ENCODE measurements at places on chromosomes 4 and X. TPM values are rescaled to one million over a fixed set of nuclear protein-coding genes. Genes with fewer than 3 reads are reported as not detected.

DNA sequence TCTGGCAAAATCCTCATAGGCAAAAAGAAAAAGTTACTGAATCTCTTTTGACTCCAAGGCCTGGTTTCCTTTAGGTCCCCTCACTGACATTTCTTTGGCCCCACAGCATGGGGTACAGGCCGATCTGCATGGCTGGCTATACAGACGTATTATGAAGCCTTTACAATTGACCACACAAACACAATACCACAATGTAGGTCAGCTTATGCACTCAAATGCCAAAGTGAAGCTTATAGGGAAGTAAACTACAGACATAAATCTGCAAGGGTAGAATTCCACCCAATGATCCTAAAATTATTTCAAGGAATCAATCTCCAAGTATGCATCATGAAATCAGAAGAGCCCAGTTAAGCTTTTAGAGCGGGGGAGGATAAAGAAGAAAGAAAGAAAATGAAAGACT lies 20.7 kb downstream of the STX18 start:
- H3K4me3 ChIP-seq = no peak overlapping the region
- peaks cover 21% of the 10 kb centered on the region for H3K4me1 ChIP-seq
- H3K36me3 ChIP-seq = peaks cover 2% of the 10 kb centered on the region
- H3K27me3 ChIP-seq = no peaks in the 10 kb centered on the region

DNA sequence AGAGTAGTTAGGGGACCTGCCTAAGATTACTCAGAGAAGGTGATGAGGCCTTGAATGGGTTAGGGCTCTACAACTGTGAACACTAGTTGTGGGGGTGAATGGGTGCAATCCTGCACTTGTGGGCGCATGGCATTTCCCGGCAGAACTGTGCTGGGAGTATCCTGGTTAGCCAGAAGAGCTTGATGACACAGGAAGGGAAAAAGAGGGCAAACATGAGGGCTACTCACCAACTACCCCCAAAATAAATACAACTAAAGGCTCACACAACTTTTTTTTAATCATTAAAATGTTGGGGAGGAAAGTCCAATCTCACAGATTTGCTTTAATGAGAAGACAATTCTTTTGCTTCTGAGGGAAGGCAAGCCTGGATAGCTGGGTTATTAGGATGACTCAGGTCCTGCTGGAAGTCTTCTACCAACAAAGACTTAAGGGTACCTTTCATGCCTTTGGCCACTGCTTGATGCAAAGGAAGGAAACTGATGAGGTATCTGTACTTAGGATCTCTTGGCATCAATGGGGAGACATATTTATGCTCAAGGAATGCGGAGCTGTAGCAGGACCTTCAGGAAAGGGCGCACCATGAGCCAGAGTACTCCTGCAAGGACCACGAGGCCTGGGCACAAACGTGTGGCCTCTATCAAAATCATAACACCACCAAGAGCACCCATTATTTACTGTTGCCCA lies 2.6 kb downstream of the PHKA2 start:
- H3K27ac ChIP-seq = no peak overlapping the region
- no peaks in the 10 kb centered on the region for H3K36me3 ChIP-seq
- no peak overlapping the region for H3K4me3 ChIP-seq
- peaks cover 24% of the 10 kb centered on the region for H3K4me1 ChIP-seq
- H3K27me3 ChIP-seq = no peaks in the 10 kb centered on the region

- H3K4me1 ChIP-seq = no peaks in the 10 kb centered on the region
- no peak overlapping the region for H3K4me3 ChIP-seq
- H3K27me3 ChIP-seq = peaks cover 2% of the 10 kb centered on the region
- H3K36me3 ChIP-seq = no peaks in the 10 kb centered on the region
- DNase-seq = no peak
Measured at GRCh38 chr4:71765821-71766383, 18.0 kb downstream of the GC start.

DNA sequence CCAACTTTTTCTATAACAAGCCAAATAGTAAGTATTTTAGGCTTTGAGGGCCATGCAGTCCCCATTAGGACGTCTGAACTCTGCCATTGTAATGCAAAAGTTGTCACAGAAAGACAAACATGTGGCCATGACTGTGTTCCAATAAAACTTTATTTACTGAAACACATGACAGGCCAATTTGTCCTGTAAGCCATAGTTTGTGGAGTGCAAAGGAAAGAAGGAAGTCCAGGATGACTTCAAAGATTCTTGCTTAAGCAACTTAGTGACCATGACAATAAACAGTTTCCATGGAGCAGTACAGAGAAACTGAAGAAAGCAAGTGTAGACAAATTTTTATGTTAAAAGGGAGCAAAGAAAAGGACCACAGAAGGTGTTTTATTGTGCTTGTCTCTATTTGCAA lies 35.0 kb upstream of the MYOZ2 start:
- H3K4me1 ChIP-seq = peaks cover 2% of the 10 kb centered on the region
- peaks cover under 1% of the 10 kb centered on the region for H3K27me3 ChIP-seq
- H3K36me3 ChIP-seq = no peaks in the 10 kb centered on the region
- H3K27ac ChIP-seq = no peak overlapping the region
- H3K4me3 ChIP-seq = no peak overlapping the region

DNA sequence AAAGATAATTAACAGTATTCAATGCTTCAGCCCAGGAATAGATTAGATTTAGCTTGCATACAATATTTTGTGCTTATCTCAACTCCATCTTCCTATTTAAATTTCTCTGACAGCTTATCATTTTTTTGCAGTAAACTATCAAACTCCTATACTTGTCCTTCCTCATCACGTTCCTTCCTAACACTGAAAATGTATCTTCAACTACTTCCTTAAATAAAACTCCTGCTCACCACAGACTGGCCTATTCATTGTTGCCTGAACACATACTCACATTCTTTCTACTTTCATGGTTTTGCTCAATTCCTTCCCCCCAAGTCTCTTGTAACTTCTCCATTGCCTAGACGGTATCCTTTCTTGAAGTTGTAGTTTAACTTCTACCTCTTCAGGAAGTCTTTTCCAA lies 28.5 kb upstream of the PTPN13 start:
- no peak overlapping the region for H3K27ac ChIP-seq
- H3K27me3 ChIP-seq = peaks cover 4% of the 10 kb centered on the region
- no peaks in the 10 kb centered on the region for H3K36me3 ChIP-seq
- H3K4me1 ChIP-seq = peaks cover 8% of the 10 kb centered on the region
- no peak for DNase-seq

DNA sequence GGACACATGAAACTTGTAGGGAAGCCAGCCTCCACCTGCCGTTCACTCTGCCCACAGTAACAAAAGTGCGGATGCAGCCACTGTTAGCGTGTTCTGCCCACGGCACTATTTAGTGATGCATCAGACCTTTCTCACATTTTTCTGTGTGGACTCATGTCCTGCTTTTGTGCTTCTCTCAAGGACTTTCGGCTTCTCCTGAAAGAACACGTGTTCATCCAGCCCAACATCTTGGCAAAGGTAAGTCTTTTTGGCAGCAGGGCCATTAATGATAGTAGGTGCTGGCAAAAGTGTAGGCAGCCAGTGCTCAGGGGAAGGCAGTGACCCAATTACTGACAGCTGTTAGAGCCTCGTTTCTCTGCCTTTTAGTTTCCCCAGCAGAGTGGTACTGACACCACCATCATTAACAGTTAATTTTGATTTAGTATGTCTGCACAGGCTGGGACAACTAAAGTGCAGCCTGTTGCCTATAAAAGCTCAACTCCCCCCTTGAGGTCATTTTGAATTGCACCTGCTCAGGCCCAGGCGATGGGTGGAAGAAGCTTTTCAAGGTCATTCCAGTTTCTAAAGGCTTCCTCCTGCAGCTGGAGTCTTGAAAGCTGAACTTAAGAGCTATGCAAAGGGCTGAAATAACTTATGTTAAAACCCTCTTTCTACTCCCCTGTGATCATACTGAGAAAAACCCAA lies 54.5 kb upstream of the HPSE start:
- DNase-seq = no peak
- H3K36me3 ChIP-seq = no peaks in the 10 kb centered on the region
- peaks cover 2% of the 10 kb centered on the region for H3K27me3 ChIP-seq
- H3K27ac ChIP-seq = no peak overlapping the region
- H3K4me1 ChIP-seq = peaks cover 16% of the 10 kb centered on the region
- no peak overlapping the region for H3K4me3 ChIP-seq

TMPRSS11F gene
- not detected for total RNA-seq

NOX1 gene
- not detected for total RNA-seq

DUX4 gene
- total RNA-seq = not detected

- no peak overlapping the region for H3K4me3 ChIP-seq
- H3K27ac ChIP-seq = no peak overlapping the region
- DNase-seq = no peak
- H3K27me3 ChIP-seq = no peaks in the 10 kb centered on the region
- no peaks in the 10 kb centered on the region for H3K36me3 ChIP-seq
- no peaks in the 10 kb centered on the region for H3K4me1 ChIP-seq
Measured at GRCh38 chr4:30837131-30837539, 117.0 kb downstream of the PCDH7 start.

GRCh38 chr4:150049682-150050081 lies 28.6 kb upstream of the DCLK2 start:
- no peaks in the 10 kb centered on the region for H3K36me3 ChIP-seq
- H3K27me3 ChIP-seq = peaks cover 1% of the 10 kb centered on the region
- H3K27ac ChIP-seq = no peak overlapping the region
- no peak overlapping the region for H3K4me3 ChIP-seq
- no peaks in the 10 kb centered on the region for H3K4me1 ChIP-seq

- no peaks in the 10 kb centered on the region for H3K4me1 ChIP-seq
- DNase-seq = no peak
- no peak overlapping the region for H3K27ac ChIP-seq
- no peak overlapping the region for H3K4me3 ChIP-seq
- no peaks in the 10 kb centered on the region for H3K27me3 ChIP-seq
Measured at GRCh38 chr4:182697094-182697493, 220.1 kb downstream of the DCTD start.

NR3C2 gene
- 5.0 TPM for total RNA-seq

GRCh38 chr4:128558896-128559679 lies 250.4 kb upstream of the JADE1 start:
- no peak for DNase-seq
- H3K4me1 ChIP-seq = peaks cover 3% of the 10 kb centered on the region
- no peaks in the 10 kb centered on the region for H3K36me3 ChIP-seq
- no peak overlapping the region for H3K27ac ChIP-seq

DMRTC1 gene
- not detected for total RNA-seq

TBC1D8B gene
- 1.5 TPM for total RNA-seq

NRK gene
- total RNA-seq = not detected

DNA sequence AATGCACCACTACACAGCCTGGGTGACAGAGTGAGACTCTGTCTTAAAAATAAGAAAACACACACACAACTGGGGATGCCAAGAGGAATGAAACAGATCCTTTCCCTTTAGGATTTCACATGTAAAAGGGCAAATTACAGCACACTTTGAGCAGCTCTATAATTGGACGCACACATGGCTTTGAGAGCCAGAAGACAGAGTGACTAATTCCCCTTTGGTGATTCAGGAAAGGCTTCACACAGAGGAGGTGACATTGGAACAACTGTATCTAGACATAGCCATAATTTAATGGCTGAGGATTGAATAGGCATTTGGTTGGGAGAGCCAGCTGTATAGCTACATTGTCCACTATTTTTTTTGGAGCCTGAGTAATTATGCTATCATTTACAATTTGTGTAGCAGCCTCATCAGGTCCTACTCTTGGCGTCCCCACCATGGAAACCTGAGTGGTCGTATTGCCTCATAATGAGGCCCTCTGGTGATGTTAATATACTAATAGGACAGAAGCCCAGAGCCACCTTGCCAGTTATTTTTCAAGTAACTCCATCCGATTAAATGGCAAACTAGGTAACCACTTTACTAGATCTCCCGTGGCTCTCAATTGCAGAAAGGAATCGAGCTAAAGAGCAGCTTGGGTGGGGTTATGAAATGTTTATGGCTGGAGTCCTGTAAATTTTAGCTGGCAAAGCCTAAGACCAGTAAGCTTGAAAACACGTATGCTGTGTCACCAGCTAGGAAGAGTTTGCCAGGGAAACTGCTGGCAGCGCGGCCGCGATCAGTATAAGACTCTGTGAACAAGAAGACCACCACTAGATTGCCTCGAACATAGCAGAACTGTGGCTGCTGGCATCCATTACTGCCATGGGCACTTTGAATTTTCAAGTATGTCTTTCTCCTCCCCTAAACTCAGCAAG lies 8.5 kb upstream of the PPEF1 start:
- H3K36me3 ChIP-seq = no peaks in the 10 kb centered on the region
- no peak overlapping the region for H3K4me3 ChIP-seq
- H3K27me3 ChIP-seq = no peaks in the 10 kb centered on the region
- DNase-seq = no peak
- no peak overlapping the region for H3K27ac ChIP-seq

GRCh38 chrX:151365579-151365978 lies 31.4 kb upstream of the VMA21 start:
- no peaks in the 10 kb centered on the region for H3K36me3 ChIP-seq
- peaks cover 12% of the 10 kb centered on the region for H3K27me3 ChIP-seq
- DNase-seq = no peak
- H3K27ac ChIP-seq = no peak overlapping the region

GRCh38 chrX:2774776-2775175 lies 22.9 kb downstream of the XG start:
- no peak overlapping the region for H3K4me3 ChIP-seq
- no peak for DNase-seq

DNA sequence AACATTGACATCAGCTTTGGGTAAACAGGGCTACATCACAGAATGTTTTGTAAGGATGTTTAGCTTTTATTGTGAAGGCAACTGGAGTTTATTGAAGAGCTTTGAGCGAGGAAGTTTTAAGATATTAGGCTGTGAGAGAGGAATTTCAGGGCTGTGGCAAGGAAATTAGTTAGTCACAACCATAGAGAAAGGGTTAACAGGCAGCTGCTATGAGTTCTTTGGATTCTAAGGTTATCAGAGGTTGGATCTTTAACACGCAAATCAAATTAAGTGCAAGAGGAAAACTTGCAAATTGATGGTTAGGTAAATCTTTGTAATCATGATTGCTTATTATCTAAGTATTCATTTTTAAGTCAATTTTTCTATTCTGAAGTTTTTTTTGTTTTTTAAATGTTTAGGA lies 156.0 kb downstream of the UGT8 start:
- no peak overlapping the region for H3K4me3 ChIP-seq
- no peak overlapping the region for H3K27ac ChIP-seq
- no peaks in the 10 kb centered on the region for H3K36me3 ChIP-seq
- H3K27me3 ChIP-seq = no peaks in the 10 kb centered on the region

GRCh38 chr4:2387218-2387617 lies 31.2 kb downstream of the ZFYVE28 start:
- H3K4me1 ChIP-seq = peaks cover 14% of the 10 kb centered on the region
- DNase-seq = no peak
- H3K27me3 ChIP-seq = no peaks in the 10 kb centered on the region
- peaks cover 7% of the 10 kb centered on the region for H3K36me3 ChIP-seq
- H3K27ac ChIP-seq = no peak overlapping the region
- H3K4me3 ChIP-seq = no peak overlapping the region

- no peaks in the 10 kb centered on the region for H3K36me3 ChIP-seq
- H3K4me1 ChIP-seq = no peaks in the 10 kb centered on the region
- no peaks in the 10 kb centered on the region for H3K27me3 ChIP-seq
- no peak overlapping the region for H3K4me3 ChIP-seq
- no peak for DNase-seq
Measured at GRCh38 chrX:97290199-97290598, 406.5 kb downstream of the RPA4 start.

DNA sequence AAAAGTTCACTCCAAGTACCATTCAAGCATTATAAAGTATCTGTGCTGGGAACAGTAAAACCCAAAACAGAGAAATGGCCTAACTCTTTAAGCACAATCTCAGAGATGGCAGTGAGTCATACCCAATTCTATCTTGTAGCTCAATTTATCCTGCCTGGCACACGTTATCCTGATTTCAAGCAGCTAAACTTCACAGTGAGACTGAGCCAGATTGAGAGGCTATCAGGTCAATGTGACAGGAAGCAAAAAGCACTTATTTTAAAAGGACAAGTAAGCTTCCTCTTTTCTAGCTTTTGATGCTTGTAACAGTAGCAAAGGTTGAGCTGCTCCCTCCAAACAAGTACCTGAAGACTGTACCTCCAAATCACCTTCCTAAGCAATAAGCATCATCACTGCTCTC lies 324.9 kb downstream of the NAF1 start:
- DNase-seq = no peak
- H3K4me1 ChIP-seq = no peaks in the 10 kb centered on the region
- H3K36me3 ChIP-seq = no peaks in the 10 kb centered on the region
- H3K4me3 ChIP-seq = no peak overlapping the region
- no peak overlapping the region for H3K27ac ChIP-seq
- no peaks in the 10 kb centered on the region for H3K27me3 ChIP-seq
